ENCODE measurements at places on chromosomes 5 and 9.

DNA sequence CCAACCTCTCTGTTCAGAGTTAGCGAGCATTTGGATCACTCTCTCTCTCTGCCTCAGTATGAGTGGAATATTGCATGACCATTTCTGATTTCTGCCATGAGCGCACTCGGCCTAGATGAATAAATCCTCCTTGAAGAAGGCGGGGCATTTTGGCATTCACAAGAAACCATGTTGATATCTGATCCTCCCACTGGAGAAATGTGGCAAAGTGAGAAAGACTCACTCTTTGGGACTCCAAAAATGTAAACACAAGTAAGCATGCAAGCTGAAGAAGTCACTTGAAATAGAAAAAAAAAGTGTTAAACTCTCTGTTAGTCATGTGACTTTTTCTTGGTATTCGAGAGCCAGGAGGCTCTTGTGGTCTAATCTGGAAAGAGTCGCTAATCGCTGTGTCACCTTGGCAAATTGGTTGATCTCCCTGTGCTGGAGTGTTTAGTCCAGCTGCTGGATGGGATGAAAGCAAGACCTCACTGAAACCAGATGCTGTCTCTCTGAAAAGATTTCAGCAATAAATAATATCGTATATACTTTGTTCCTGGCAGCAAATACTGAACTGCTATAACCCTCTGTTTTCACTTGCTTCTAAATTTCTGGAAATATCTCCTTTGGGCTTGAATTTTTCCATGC is 95.5 kb downstream of the GHR start:
- no peak for DNase-seq

DNA sequence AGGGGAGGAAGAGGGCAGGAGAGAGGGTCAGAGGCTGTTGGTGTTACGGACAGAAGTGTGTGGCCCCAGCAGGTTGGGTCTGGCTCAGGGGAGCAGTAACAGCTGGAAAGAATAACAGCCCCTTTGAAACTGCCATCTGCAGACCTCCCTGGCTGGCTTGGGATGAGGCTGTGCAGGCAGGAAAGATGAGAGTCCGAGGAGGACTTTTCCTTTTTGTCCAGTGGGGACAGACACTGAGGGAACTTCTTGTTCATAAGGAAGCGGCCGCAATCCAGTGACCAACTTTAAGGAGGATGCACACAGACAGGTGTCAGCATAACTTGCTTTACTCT is 14.8 kb upstream of the PLEKHG4B start:
- no peak for DNase-seq

DNA sequence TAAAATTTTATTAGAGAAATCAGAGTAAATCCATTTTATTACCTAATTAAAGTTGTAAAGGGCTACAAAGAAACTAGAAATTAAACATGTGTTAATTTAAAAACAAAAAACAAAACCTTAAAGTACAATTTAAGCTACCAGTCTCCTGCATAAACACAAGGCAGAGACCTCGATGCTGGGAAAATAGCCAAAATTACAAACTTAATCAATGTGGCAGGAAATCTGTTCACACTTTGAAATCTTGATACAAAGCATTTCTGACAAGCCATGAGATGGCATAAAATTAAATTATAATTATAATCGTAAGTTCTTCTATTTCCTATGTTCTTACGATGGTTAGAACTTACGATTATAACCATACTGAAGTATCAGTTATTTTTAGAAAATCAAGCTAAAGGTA is 158.0 kb upstream of the FREM1 start:
- no peak for DNase-seq

- no peak for DNase-seq
Measured at GRCh38 chr5:76821136-76821535, 2.3 kb downstream of the F2RL1 start.

GRCh38 chr5:134133995-134134541 is 19.6 kb downstream of the TCF7 start:
- DNase-seq: no peak

DNA sequence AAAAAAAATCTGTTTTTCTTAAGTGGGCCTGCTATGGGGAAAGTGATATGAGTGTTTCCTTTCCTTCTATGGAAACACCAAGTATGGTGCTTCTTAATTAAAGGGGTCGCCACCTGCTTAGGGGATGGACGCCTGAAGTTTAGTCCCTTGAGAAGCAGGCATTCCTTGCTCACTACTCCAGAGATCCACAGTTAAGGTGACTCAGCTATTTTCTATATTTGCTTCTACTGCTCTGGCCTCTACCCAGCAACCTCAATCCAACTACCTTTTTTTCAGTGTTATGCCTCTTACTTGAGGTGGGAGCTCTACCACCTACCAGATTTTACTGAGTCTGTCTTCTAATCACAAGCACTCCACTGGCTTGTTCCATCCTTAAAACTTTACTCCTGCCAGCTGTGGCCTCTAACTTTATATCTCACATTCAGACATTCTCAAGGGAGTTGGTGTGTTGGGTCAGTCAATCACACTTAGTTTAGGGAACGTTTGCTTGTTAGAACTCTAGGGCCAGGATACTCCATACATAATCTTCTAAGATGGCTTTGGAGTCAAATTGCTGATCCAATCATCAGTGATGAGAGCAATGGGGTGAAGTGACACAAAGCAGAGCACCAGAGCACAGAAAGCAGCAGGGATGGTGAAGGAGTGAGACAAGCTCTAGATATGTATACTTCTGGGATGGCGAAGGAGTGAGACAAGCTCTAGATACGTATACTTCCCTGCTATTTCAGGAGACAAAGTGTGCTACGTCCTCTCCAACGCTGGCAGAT is 708.1 kb downstream of the EFNA5 start:
- no peak for DNase-seq

All from activated CD4-positive, alpha-beta T cell treated with anti-CD3 and anti-CD28 coated beads, Interleukin-2, Interleukin-4, amounts not matched to agents 100 ng/mL and 50 ng/mL, durations not matched to agents 16 hours and 8 hours (primary cell).